CD4-positive, alpha-beta T cell treated with Interleukin-6 at 100 ng/mL for 8 hours (primary cell): ENCODE measurements at places on chromosomes 2 and 18.

DNA sequence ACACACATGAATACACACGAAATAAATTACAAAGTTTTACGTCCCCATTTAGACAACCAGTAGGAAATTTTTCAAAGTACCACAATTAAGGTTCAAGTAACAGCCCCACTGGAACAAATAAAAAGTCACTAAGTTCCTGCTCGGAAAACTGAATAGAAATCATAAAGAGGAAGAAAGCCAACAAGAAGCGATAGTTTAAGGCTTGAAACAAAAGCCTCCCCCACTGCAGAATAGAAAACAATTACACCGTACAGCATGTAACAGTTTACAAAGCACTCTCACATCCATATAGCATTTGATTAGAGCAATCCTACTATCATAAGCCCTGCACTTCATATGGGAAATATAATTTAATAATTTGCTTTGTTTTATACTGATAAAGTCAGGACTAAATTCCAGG, 15.5 kb downstream of the KLF7 start:
- no peak for DNase-seq

- no peak for DNase-seq
Observed at GRCh38 chr2:214019229-214019972, 391.5 kb upstream of the VWC2L start.

DNA sequence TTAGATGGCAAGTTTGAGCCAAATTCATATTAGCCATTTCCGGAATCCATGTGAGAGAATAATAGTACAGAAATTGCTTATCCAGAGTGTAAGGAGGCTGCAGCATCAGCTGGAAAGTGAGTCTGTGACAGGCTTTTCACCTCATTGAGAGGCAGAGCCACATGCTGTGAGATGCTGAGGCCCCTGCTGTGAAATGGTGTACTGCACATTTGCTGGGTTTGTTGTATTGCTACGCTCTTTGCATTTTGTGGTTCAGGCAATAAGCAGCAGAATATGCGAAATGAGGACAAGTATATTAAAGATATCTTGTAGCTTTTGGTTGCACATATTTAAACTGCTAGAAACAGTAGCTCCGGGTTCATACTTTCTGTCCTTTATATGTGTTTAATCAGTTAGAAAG, 37.0 kb downstream of the NABP1 start:
- DNase-seq: no peak

DNA sequence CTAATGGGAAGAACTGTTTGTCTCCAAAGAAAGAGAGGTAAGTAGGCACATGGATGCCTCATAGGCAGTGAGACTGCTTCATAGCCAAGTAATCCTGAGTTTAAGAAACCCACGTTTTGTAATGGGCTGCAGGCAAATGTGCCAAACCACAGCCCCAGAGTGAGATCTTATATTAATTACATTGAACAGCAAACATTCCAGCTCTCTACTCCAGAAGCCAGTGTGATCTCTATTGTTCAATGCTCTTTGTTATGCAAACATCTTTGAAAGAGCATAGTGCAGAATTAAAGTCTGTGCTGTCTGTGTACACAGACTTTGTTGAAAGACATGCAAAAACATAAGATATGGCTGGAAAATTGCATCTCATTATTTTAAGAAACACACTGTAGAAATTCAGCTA, 720.8 kb upstream of the REG3G start:
- no peak for DNase-seq

- DNase-seq: no peak
Observed at GRCh38 chr2:163943403-163944346, 207.9 kb upstream of the FIGN start.

DNA sequence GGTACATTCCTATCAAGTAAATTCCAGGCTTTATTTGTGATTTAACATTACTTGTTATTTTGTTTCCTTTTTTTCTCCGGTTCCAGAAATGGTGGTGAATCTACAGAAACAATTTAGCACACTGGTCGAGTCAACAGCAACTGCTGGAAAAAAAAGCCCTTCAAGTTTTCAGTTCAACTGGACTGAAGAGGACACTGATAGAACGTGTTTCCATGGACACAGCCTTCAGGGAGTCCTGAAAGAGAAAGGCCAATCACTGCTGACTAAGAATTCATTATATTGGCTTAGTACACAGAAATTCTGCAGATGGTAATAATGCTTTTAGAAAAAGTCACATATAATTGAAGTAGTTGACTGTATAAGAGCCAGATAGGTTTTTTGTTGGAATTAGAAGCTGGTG, 32.0 kb upstream of the GRHL1 start:
- DNase-seq: no peak

- DNase-seq: no peak
Observed at GRCh38 chr2:67858886-67859285, 203.9 kb downstream of the C1D start.

DNA sequence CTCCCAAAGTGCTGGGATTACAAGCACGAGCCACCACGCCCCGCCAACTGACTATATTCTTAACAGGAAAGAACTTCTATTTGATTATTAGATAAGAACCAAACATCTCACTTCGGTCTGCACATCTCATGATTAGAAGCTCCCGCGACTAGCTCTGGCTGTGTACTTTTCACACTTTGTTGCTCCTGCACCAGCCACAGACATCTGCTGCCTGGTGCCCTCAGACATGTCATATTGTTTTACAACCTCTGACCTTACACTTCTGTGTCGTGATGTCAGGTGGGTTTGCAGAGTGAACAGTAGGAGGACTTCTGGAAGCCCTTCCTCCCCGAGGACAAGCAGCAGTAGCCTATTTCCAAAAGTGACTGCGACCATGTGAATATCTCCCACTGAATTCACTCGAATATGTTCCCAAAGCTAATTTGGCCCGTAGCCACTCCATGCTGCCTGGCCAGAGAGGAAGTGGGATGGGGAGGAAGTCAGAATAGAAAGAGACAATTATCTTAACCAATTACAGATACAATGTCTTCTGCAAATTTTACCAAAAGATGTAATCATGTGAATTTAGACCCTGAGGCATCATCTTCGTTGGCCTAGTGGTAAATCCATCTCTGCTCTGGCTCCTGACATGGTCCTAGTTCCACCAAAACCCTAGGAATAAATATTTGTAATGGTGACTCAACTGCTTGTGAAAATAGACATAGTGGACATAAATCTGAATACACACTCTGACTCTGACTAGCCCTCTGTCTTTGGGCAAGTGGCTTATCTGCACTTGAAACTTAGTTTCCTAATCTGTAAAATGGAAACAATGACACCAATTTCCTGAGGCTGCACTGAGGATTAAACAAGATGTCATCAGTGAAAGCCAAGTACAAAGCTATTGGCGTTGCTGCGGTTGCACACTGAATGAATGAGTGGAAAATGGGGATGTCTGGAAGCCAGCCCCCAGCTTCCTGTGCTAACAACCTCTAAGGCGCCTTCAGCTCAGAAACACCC, 406.1 kb downstream of the LRATD1 start:
- DNase-seq: no peak

GRCh38 chr2:208182835-208183234, 7.0 kb downstream of the C2orf80 start:
- DNase-seq: no peak

DNA sequence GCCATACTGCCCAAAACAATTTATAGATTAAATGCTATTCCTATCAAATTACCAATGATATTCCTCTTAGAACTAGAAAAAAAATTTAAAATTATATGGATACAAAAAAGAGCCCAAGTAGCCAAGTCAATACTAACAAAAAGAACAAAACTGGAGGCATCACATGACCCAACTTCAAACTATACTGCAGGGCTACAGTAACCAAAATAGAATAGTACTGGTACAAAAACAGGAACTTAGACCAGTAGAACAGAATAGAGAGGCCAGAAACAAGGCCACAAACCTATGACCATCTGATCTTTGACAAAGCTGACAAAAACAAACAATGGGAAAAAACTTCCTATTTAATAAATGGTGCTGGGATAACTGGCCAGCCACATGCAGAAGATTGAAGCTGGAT, 86.1 kb upstream of the KYNU start:
- no peak for DNase-seq

DNA sequence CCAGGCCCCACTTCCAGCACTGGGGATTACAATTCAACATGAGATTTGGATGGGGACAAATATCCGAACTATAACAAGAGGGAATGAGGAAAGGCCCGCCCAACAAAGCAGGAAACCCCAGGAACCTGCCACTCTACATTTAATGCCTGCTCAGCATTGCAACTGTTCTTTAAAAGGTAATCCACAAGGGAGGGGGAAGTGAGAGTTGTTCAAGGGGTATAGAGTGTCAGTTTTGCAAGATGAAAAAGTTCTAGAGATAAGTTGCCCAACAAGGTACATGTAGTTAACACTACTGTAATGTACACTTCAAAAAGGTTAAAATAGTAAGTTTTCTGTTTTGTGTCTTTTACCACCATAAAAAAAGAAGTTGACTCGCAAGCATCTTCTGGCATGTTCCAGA, 137.6 kb downstream of the MBD2 start:
- no peak for DNase-seq

DNA sequence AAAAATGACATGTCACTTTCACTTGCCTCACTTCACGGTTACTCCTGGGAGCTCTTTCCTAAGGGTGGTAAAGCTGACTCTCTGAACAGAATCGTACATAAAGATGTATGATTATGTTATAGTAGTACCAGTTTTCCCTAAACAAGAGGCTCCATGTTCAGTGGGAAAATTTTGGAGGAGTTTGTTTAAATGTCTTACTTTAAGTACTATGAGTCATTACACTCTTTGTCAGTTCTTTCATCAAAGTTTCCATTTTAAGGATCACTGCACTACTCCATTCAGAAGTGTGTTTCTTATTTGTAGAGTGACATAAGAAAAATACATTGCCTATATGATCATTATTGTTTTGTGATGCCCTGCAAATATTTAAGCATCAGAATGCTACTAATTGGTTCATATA, 121.1 kb upstream of the FIGN start:
- no peak for DNase-seq

- no peak for DNase-seq
Observed at GRCh38 chr2:43540021-43540779, 55.6 kb downstream of the THADA start.

DNA sequence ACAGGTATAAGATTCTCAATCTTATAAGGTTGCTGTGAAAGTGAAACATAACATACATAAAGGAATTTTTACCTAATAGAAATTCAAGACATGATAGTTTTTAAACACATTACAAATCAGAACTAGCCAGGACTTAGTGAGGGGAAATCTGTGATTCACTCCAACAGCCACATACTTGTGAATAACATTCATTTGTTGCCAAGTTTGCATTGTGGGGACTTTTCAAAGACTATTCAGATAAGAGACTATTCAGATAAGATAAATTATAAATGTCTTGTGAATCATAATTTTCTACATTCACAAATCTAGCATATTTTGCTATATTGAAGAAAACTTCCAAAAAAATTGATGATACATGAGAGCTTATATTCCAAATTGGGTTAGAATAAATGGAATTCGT, 345.3 kb upstream of the CDH20 start:
- DNase-seq: no peak

DNA sequence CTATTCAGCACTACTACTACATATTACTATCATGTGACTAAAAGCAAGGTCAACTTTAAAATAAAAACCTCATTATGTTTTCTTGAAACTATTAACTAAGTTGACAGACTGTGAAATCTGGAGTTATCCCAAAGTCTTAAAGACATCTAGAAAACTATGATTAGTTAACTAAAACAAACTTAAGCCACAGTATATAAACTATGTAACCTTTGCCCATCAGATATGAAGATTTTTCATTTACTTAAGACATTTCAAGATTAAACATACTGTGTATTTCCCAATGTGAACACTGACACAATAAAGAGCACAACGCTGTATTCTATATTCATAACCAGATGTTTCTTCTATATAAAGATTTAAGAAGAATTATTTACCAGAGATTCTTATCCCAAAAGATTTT, 33.5 kb upstream of the CACNB4 start:
- no peak for DNase-seq

DNA sequence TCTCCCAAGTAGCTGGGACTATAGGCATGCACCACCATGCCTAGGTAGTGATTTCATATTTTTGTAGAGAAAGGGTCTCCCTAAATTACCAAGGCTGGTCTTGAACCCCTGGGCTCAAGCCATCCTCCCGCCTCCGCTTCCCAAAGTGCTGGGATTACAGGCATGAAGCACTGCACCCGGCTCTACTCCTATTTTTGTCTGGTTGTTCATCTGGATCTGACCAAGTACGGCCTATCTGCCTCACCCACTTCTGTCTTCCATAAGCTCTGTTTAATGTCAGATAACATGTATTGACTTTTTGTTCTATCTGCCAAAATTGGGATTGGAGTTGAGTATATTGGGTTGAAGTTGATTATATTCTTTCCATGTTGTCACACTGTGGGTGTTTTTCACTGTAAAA, 198.4 kb downstream of the AFF3 start:
- no peak for DNase-seq

- no peak for DNase-seq
Observed at GRCh38 chr2:161172901-161173540, 12.8 kb downstream of the TANK start.

- no peak for DNase-seq
Observed at GRCh38 chr2:59182249-59182648, 941.1 kb upstream of the FANCL start.

DNA sequence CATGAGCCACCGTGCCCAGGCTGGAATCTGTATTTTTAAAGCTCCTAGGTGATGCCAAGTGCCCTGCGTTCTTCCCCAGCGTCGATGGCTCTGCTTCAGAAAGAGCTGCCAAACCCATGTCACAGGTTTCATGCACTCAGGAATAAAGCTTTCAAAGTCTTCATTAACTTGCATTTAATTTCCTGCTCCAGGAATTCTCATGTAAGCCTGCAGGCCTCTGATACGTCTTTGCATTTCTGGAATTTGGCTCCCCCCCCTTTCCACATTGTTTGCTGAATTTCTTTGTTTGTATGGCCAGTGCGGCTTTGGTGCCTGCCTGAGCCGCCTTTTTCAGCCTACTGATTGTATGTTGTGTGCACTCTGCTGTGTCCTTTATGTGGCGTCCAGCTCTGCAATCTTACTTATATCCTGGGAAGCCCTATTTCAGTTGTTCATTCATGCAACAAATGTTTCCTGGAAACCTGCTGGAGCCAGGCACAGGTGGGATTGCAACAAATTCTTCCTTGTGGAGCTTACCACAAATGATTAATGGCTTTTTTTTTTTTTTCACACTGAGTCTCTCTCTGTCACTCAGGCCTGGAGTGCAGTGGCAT, 17.9 kb upstream of the OTOF start:
- DNase-seq: no peak

- DNase-seq: peak; percentile 37
Observed at GRCh38 chr18:3603421-3604234, 153.7 kb downstream of the TGIF1 start.

GRCh38 chr2:36655453-36655852, 41.1 kb upstream of the VIT start:
- no peak for DNase-seq

- no peak for DNase-seq
Observed at GRCh38 chr2:75801234-75801982, 90.7 kb upstream of the GCFC2 start.

DNA sequence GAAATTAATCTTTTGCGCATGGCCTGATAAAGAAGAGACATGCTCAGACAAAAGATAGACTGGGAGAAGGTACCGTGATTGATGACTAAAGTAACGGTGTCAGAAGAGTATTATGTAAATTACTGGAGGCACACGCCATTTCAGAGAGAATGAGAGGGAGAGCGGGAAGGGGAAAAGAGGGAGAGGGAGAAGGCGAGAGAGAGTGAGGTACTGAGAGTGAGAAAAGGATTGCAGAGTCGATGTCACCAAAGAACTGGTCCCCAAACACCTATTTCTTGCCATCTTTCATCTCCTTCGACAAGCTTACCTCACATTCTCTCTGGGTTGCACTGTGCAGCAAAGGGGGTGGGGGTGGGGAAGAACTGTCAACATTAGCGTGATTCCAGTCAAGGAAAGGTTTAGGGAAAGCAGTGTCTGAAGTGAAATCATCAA, 673.7 kb downstream of the BCL11A start:
- DNase-seq: no peak

GRCh38 chr2:118056165-118056534, 32.1 kb upstream of the INSIG2 start:
- DNase-seq: no peak
